ENCODE measurements at places on chromosomes 3 and 15.

- DNase-seq: peak; percentile 63
Observed at GRCh38 chr3:14633819-14634424, 17.6 kb upstream of the CCDC174 start.

DNA sequence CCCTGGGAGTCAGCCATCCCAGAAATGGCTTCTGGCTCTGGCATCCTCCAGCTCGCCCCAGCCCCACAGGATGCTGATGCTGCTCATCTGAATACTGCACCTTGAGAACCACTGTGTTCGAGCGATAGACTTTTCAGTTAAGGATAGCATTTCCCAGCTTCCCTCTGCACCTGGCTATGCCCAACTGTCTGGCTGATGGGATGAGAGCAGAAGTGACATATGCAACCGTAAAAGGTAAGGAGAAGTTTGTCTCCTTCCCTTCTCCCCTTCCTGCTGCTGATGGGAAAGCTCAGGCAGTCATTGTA lies 9.7 kb upstream of the HHATL start:
- no peak for DNase-seq

- DNase-seq: no peak
Observed at GRCh38 chr3:122636697-122637096, 43.9 kb upstream of the PARP14 start.

DNA sequence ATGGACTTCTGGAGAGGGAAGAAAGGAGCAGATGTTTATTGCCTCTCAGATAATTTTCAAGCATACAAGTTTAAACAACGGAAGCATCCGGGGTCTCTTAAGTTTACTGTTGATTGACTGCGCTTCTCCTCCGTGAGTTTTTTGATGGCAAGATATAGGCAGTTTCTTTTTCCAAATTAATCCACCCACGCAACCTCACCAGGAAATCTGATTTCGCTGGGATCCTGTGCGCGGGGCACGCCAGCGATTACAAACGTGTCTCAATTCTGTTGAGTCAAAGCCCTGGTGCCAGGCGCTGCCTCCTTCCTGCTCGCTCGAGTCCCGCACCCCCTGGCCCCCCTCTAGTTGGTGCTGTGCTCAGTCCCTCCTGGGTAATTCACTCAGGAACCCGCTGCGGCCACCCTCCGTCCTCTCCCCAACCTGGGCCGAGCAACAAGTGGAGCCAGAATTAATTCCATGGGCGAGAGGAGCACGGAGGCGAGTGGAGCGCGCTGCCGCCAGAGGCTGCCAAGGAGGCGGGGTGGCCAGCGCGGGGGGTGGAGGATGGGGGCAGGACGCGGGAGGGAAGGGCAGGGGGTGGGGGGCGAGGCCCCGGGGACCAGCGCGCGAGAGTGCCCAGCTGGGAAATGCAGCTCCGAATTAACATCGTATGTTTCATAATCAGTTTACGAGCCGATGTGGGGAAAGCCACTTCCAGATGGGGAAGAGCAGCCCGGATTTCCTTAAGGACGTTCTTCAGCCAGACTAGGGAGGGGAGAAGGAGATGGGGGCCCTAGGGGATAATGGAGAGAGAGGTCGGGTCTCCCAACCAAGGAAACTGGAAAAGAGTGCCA lies 6.0 kb downstream of the WNT5A start:
- DNase-seq: no peak

- no peak for DNase-seq
Observed at GRCh38 chr3:172707030-172707429, 3.8 kb downstream of the NCEH1 start.

DNA sequence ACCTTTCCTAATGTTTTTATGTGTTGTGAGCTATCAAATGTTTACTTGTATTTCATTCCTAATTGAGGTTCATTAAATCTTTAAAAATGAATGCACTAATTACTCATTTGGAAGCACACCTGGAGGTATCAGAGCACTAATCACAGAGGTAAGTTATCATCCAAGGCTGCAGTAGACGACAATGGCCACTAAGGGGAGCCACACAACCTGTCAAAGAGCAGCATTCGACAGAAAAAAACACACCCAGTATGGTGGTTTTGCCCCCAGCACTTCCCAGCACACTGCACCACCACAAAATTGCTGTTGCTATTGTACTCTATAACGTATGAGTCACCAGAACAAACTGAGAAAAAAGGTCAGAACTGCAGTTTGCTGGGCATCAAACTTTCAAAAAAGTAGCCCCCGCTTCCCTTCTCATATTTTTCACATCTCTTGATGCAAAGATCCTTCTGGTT lies 205.9 kb upstream of the IGF1R start:
- peak; percentile 69 for DNase-seq

GRCh38 chr3:157475921-157476414 lies 27.2 kb downstream of the VEPH1 start:
- no peak for DNase-seq

DNA sequence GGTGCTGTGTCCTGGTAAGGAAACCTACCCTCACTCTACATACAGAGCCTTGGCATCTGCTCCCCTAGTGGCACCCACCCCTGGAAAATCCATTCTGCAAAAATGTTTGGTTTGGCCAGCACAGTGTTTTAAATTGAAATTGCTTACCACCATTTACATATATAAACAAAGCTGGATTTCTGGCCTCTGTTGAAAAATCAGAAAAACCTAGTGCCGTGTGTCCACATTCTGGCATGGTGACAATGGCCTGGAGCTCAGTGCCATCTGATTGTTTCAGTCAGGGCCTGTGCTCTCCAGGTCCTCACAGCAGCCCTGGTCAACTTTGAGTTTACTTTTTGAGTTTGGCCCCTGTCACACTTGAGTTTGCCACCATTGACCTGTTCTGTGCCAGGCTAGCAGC lies 2.9 kb upstream of the IL17RC start:
- no peak for DNase-seq

- DNase-seq: no peak
Observed at GRCh38 chr15:36678308-36678707, 98.9 kb downstream of the CDIN1 start.

GRCh38 chr15:42154212-42154941 lies 2.1 kb downstream of the PLA2G4F start:
- no peak for DNase-seq

DNA sequence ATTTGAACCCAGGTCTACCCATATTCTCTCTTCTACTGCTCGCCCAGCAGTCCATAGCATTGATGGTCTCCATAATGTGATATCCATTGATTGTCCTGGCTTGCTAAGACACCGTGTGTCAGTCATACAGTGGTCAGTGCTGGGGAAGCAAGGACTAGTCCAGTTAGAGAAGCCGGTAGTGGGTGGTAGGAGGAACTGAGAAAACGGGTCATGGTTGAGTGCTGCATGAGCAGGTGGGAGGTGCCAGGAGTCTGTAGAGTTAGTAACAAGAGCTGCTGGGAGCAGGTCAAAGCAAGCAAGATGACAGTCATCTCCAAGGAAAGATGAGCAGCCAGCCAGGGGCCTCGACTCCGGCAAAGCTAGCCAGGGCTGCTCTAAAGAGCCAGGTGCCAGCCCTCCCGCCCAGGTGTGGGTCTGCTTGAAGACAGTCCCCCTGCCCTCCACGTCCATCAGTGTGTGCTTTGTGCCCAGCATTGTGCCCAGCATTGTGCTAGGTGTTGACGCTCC lies 29.5 kb upstream of the USP3 start:
- no peak for DNase-seq

DNA sequence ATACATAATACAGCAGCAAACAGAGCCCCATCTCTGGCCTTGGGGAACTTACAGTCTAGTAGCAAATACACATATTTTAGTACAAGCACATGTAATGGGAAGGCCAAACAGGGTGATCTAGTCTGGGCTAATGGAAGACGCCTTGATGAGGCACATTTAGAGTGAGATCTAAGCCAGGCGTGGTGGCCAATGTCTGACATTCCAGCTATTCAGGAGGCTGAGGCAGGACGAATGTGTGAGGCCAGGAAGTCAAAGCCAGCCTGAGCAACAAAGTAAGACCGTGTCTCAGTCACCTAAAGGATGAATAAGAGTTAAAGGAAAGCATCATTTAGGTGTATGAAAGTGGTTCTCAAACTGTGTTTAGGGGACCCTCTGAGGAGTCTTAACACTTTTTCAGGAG lies 291.9 kb downstream of the MAGI1 start:
- DNase-seq: no peak

- DNase-seq: no peak
Observed at GRCh38 chr3:115931581-115931980, 308.3 kb downstream of the GAP43 start.

Measured in activated CD4-positive, alpha-beta T cell treated with anti-CD3 and anti-CD28 coated beads, Interleukin-2, Interleukin-6, amounts not matched to agents 100 ng/mL and 50 ng/mL, durations not matched to agents 16 hours and 8 hours (primary cell).